Urinary bladder (tissue), 4 donors: ENCODE measurements at places on chromosomes 4 and X. TPM values are rescaled to one million over a fixed set of nuclear protein-coding genes. Genes with fewer than 3 reads are reported as not detected.

MAGEE1 gene
- 1.7 TPM for total RNA-seq

PABPC5 gene
- total RNA-seq, result 11.9 TPM

GABRB1 gene
- 0.79 TPM for total RNA-seq

NAP1L2 gene
- total RNA-seq, result 7.2 TPM

APBB2 gene
- 67.8 TPM for total RNA-seq

MAGEC1 gene
- total RNA-seq, result not detected

PTPN13 gene
- total RNA-seq, result 92.4 TPM

RPS6KA6 gene
- 9.6 TPM for total RNA-seq

ERAS gene
- total RNA-seq, result not detected

STPG2 gene
- 1.0 TPM for total RNA-seq

DCAF12L1 gene
- 0.90 TPM for total RNA-seq

GRPR gene
- total RNA-seq, result 1.1 TPM

CMC4 gene
- total RNA-seq, result 11.8 TPM

SRD5A3 gene
- total RNA-seq, result 9.7 TPM

SMAD1 gene
- 67.8 TPM for total RNA-seq

NPFFR2 gene
- total RNA-seq, result 3.3 TPM
